Fibroblast of skin of scalp (primary cell): ENCODE measurements at places on chromosomes 3 and 15.
A peak's percentile ranks its signal among the peaks of the same experiment; 100 is the strongest.

DNA sequence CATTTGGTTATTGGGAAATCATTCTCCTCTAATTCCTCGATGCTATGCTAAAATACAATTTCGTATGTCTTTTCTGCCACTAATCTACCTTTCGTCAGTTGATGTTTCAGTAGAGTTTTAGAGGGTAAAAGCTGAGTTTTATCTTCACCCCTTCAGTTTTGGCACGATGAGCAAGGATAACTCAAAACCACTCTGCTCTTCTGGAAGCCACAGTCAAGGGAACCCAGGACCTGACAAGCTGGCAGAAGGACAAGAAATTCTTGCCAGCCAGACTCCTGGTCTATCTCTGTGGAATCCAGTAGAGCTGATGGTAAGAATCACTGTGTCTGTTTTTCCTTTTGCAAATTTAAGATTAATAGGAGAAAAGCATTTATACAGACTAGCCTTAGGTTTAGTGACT lies 414.4 kb upstream of the LRRC3B start:
- DNase-seq: no peak

GRCh38 chr3:66582721-66583423 lies 82.0 kb upstream of the LRIG1 start:
- peak; percentile 77 for DNase-seq

GRCh38 chr3:71565976-71566375 lies 17.6 kb downstream of the FOXP1 start:
- DNase-seq: no peak

DNA sequence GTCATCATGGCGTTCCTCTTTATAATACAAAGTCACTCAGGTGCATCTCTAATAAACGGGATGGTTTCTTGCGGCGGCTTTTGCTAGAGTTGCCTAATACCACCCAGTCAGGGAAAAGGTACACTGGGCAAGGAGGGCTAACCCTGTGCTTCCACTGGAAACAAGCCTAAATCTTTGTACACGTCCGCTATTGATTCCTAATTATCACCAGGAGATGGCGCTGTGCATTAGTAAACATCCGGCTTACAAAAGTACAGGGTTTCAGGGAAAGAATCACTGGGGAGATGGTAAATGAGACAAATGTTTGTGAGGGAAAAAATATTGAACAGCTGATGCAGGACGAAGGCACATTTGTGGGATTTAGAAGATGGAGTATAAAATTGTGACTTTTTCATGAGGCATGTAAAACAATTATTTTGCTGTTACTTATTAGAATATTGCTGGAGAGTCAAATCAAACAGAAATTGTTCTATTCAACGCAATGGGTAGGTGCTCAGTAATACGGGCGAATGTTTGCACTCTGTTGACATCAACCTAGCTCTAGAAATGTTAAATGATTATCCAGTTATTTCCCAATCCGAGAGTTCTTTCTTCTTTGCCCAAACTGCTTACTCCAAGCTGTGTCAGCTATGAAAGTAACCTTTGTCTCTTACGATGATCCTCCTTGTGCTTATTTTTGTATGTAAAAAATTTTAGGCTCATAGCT lies 50.6 kb downstream of the GMNC start:
- DNase-seq: peak; percentile 31

DNA sequence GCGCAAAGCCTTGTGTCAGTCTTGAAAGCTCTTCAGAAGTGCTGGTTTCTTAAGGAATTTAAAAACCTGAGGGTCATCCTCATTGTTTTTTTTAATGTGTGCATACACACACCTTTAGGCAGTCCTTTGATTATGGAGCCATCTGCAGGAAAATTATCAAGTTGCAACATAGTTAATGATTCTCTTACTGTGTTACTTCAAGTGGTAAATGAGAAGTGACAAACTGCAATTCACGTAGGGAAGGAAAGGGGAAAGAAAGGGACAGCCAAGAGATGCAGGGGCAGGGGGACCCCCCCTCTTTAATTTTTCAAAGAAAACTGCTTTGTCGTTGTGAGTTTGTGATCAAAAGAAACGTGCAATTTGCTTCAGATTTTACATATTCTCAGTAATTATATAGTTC lies 162.4 kb upstream of the CGNL1 start:
- DNase-seq: peak; percentile 63

- DNase-seq: peak; percentile 99
These were observed 280.4 kb downstream of the ULK4 start for GRCh38 chr3:41681479-41681878.

DNA sequence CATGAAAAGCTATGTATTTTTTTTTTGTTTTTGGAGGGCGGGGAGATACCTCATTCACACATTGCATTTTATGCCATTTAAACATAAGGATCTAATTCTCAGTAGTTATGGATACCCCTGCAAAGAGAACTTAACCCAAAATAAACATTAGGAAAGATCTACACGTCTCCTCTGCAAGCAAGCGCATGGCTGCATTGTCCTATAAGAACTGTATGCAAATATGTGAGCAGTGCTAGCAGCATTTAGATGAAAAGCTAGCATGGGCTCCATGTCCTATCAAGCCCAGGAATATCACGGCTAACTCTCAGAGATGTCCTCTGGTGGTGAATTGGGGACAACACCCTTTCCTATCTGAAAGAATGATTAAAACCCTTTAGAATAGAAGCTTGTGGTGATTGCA lies 292.8 kb downstream of the MEX3B start:
- DNase-seq: peak; percentile 74

- DNase-seq: no peak
These were observed 4.9 kb downstream of the CCDC33 start for GRCh38 chr15:74240897-74241614.

DNA sequence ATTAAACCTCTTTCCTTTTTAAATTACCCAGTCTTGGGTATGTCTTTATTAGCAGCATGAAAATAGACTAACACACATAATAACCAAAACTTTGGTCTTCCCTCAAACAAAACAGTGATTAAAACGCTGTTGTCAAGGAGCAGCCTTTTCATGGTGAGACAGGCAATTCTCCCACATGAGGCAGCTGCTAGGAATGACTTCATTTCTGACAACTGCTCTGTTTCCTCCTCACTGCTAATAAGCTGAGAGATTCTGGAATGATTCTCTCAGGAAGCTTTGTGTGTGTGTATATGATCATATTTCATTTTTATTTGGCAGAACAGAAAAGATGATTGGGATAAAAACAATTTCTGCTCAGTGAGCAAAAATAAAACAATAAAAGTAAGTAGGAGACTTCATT lies 580.6 kb upstream of the ADAMTS9 start:
- DNase-seq: peak; percentile 19

DNA sequence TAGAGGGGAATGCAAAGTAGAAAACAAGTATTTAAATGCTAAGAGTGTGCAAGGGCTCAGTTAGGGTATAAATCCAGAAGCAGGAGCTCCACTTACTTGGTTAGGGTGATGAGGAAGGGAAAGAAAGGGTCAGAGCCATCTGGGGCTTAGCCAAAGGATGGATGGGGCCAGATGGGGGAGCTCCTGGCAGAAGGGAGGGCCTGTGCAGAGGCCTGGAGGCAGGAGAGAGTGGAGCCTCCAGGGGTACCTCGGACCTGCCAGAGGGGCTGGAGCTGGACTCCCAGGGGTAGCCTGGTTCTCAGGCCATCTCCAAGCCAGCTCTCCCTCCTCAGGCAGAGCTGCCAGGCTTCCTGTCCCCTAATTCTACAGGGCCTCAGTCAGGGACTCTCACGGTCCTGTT lies 506.3 kb downstream of the SHQ1 start:
- no peak for DNase-seq

DNA sequence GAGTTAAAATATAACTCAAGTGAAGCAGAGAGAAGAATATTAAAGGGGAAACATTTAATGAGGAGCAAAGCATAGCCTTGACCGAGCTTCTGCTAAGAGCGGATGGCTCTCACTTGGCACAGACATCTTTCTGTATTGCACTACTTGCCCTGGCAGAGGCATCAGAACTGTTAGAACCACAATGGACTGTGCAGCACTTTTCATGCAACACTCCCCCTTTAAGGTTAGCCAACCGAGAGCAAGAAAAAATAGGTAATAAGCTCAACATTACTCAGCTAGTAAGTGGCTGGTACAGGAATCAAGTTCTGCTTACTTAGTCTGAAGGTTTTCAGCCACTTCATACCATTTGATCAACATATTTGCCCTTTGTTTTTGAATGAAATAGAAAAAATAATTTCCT lies 33.7 kb downstream of the CRTC3 start:
- DNase-seq: no peak

DNA sequence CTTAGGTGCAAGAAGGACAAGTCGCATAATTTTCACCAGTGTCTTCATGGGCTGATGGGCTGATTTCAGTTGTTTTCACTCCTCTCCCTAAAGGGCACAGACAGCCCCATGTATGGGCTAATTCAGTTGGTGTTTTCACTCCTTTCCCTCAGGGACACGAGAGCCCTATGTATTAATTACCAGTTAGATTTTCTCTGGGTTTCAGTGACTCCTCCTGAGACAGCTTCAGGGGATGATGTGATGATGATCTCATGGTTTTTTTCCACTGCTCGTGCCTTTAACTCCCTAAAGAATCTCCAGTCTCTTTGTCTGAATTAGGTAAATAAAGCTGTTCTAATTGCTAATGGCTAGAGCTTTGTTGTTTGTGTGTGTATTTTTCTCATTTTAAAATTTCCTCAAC lies 9.9 kb downstream of the RAMAC start:
- no peak for DNase-seq

GRCh38 chr3:151124476-151124875 lies 39.0 kb downstream of the MED12L start:
- no peak for DNase-seq

- DNase-seq: peak; percentile 77
These were observed 121.0 kb downstream of the TFDP2 start for GRCh38 chr3:142028243-142028777.

DNA sequence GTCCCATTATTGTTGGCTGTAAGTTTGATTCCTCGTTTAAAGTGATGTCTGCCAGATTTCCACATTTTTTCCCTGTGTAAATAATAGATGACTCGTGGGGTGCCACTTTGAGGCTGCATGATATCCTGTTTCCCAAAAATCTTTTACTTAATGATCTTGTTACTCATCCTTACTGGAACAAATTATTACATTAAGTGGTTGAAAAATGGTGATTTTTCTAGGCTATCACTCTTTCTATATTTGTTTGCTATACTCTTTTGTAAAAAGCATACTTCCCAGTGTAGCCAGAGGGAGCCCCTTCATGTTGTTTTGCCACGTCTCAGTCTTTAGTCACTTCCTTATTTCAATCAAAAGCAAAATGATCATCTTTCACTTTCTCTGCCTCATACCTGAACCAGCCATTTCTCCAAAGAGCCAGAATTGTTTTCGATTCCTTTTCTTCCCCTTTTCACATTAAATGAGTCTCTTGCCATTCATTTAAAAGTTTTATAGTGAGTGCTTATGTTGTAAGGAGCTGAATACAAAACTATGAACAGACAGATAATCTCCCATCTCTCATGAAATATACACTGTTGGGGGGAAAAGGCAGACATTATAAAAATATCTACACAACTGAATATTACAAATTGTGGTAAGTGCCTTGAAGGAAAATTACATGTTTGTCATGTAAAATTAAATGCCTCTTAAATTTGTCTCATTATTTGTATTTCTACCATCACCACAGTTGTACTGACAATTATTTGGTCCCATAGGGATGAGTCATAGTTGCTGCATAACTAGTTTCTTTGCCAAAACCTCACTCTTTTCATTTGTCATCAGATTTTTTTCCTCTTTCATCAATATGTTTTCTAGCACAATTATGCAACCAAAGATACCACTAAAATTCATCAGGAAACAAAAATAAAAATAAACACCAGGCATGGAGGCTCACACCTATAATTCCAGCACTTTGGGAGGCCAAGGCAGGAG lies 41.5 kb downstream of the ADGRG7 start:
- DNase-seq: peak; percentile 79

GRCh38 chr15:42283671-42284070 lies 10.4 kb upstream of the TMEM87A start:
- DNase-seq: no peak

- DNase-seq: peak; percentile 83
These were observed 56.0 kb downstream of the CLEC3B start for GRCh38 chr3:45082142-45082538.

DNA sequence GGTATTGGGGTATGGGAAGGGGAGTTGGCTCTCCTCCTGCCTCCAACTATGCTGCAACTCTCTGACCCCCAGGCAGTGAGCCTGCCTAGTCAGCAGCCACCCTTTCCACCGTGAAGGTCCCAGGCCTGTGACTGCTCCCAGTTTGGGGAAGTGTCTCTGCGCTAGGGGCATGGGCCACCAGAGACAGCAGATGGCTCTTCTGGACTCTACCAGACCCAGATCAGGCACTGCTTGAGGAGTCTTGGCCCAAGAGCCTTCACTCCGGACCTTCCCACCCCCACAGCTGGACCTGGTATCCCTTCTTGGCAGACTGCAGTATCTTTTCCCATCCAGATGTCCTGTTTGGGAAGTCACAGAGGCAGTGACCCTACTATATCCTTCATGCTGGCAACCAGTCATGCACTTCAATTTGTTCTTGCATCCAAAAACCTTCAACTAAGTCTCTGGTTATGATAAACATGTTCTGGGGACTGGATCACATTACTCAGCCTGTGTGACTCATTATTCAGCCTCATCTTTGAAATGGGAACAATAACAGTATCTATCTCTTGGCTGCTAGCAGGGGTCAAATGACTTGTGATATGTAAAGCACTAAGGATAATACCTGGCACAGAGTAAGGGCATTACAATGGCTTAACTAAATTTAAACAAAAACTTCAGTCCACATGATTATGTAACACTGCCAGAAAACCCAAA lies 62.7 kb downstream of the POMGNT2 start:
- DNase-seq: no peak

DNA sequence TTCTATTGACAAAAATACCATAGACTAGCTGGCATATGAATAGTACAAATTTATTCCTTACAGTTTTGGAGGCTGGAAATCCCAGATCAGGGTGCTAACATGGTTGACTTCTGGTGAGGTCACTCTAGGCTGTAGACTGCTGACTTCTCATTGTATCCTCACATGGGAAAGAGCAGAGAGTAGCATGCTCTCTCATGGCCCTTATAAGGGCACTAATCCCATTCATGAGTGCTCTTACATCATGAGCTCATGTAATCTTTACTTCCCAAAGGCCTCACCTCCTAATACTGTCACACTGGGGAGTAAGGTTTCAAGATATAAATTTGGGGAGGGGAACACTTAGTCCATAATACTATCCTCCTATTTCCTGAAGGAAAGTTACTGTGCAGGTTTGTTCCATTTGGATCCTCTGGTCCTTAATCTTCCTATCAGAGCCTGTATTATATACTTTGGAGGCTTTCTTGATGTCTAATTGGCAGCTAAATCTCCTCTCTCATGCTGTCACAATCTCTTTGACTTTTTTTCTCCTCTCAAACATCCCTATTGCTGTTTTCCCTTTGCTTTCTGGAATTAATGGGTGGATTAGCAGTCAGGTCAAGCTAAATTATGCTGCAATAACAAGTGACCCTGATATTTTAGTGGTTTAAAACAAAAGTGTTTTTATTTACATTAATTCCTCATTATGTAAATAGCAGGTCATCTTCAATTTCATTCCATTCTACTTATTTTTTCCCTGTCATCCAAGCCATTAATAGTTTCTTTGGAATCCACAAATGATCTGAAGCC lies 23.1 kb upstream of the LEKR1 start:
- no peak for DNase-seq

GRCh38 chr3:188559072-188559429 lies 405.1 kb downstream of the LPP start:
- peak; percentile 49 for DNase-seq

GRCh38 chr3:17300441-17300840 lies 415.7 kb downstream of the PLCL2 start:
- no peak for DNase-seq

- DNase-seq: no peak
These were observed 192.5 kb downstream of the GOLGA6L6 start for GRCh38 chr15:20348900-20349773.

GRCh38 chr3:42979044-42979972 lies at the start of gene GASK1A:
Gene GASK1A, plus strand, starts transcription at chr3:42979311. Its CDS starts 332 bp downstream, at chr3:42979643.
- peak; percentile 6 for DNase-seq

GRCh38 chr3:121473001-121473400 lies 72.8 kb downstream of the POLQ start:
- DNase-seq: no peak
